HFFc6 (cell line): ENCODE measurements at places on chromosomes 2 and 18.
A peak's percentile ranks its signal among the peaks of the same experiment; 100 is the strongest.

DNA sequence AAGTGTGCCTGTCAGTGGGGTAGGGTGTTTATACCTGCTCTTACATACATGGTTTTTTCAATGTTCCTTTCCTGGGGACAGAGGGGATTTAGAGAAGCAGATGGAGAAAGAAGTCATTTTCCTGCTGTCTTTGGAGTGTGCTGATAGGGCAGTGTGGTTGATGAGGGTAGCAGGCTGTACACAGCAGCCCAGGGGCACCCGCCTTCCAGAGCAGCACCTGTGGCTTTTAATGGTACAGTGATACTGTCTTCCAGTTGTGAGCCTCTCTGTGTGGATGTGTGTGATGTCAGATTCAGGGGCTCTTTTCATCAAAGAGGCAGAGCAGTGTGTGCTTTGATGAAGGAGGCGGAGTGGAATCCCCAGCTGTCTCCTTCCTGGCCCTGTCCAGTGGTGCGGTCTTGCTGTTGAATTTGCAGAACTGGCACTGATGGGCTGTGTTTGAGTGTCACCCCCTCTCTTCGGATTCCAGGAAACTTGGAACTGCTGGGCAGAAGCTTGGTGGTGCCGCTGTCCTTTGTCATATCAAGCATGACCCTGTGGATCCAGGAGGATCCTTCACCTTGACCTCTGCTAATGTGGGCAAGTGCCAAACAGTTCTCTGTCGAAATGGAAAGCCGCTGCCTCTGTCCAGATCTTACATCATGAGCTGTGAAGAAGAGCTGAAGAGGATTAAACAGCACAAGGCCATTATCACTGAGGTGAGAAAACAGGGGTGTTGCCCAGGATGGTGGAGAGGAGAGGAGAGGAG lies 259.8 kb downstream of the PHLPP1 start:
- DNase-seq = no peak

- DNase-seq = no peak
Measured at GRCh38 chr2:150653351-150653750, 165.9 kb upstream of the RND3 start.

DNA sequence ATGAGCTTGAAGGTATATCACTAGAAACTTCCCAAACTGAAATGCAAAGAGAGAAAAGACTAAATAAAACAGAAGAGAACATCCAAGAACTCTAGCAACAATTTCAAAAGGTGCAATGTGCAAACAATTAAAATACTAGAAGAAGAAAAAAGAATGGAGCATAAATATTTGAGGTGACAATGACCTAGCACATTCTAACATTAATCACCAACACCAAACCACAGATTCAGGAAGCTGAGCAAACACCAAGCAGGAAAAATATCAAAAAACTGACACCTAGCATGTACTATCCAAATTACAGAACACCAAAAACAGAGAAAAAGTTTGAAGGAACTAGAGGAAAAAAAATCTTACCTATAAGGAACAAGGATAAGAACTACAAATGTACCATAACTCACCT lies 460.8 kb downstream of the IRS1 start:
- DNase-seq = no peak

DNA sequence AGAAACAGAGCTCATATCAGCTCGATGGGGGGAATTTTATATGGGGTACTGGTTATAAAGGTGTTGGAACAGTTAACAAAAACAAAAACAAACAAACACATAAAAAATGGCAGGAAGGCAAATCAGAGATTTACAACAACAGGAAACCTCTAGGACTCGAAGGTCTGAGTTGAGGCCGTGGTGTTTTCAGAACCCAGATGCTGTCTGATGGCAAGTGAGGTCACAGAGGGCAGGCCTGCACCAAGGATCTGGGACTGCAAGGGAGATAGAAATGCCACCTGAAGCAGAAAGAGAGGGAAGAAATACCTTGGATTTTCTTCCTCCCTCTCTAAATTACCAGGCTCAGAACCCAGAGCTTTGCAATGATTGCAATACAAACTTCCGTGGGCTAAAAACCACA lies 429.5 kb downstream of the ZNF521 start:
- no peak for DNase-seq

GRCh38 chr2:159855143-159855542 lies 57.1 kb upstream of the CD302 start:
- DNase-seq = no peak

DNA sequence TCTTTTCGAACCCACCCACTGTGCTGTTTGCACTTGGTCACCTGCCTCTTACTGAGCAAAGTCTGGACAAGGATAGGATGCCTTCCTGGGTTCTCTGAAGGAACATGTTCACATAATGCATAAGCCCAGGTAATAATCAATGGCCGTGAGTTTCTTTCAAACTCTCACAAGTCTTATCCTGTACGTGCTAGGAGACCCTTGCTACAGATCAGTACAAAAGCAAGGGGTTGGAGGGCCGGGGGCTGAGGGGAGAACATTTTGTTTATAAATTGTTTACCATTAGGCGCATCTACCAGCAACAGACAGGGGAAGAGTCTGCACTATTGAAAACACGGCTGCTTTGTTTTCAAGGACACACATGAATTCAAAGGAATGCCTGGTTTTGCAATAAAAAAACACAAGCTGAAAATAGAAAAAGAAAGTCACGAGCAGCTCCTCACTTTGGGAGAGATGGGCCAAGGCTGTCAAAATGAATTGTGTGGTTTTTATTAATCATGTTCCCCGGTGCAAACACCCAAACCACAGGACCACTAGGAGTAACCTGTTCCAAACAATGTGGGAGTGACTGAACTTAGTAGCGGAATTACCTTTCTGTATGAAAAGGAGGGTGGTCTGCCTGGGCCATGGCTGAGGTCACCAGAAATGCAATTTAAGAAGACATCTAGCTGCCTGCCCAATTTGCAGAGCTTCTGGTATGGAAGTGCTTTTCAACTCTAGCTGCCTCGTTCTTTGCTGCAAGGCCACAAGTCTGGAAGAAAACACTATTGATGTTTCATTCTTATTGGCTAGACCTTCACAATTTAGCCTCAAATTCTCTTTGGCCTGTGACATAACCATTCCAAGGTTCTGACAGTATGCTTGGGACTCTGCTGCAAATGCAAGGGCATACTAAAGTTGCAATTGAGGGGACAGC lies 73.5 kb downstream of the CCBE1 start:
- peak; percentile 50 for DNase-seq

DNA sequence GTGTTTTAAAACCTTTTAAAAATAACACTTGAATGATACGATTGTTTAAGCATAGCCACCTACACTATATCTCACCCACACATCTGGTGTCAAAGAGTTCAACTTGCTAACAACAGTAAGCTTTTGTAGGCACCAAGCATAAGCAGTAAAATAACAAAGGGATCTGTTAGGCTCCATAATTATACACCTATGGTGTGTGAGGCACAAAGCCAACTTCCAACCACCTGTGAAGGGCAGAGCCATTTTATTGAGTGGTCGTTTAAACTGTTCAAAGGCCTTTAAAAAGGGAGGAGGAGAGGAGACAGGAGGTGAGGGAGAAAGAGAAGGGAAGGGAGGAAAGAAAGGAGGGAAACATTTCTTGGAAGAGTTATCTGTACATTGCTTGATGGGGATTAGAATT lies 27.9 kb downstream of the NEMP2 start:
- DNase-seq = no peak

DNA sequence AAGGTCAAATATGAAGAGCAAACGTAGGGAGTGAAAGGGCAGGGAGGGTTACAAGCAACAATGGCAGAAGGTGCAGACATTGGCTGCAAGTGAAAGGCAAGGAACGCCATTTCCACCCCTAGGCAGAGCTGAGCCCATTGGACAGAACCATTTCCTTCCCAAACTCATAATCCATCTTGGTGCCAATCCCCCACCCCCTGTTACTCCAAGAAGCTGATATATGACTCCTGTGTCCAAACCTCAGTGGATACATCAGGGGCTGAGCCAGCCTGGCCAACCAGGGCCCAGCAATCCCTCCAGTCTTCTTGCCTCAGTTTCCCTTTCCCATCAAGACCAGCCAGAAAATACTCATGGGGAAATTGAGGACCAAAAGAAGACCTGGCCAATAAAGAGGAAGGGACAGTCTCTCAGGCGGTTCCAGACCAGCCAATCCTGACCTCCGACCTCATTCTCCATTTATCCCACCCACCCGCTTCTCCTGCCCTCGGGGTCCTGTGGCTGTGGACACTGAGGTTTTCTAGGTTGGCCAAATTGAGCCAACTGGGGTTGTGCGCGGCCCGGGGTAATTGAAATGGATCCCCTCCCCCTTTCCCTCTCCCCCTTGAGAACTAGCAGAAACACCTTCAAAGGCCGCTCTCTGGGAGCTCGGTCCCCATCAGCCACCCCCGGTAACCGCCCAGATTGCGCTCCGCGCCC lies 24.8 kb downstream of the TNS1 start:
- no peak for DNase-seq

GRCh38 chr2:98560256-98560771 lies 48.0 kb downstream of the COA5 start:
- peak; percentile 86 for DNase-seq

DNA sequence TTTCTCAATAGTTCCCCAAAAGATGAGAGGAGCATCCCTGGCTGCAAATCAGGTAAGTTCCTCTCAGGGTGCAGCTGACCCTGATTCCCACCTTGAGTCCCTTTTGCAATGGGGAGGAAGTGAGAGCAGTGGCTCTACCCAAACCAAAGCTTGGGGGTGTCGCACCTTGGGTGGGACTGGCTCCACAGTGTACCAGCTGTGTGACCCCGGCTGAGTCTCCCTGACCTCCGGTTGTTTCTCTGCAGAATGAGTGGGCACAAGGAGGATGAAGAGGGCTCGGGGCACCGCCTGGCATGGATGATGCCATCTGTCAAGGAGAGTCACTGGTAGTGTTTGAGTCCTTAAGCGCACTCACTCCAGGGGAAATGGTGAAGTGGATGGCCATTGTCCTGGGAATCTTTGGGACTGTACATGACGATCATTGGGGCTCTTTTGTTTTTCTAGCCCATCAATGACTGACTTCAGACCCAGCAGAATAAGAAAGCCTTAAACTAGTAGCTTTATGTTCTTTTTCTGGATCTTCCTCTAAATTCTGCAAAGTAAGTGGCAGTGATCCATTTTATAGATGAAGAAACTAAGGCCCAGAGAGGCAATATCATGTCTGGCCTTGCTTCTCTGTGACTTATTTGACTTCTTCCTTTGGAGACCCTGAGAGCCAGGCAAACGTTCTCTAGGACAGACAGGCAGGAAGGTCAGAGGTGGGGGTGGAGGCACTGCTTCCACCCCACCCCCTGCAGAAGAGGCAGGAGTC lies 106.3 kb upstream of the ST3GAL5 start:
- no peak for DNase-seq

DNA sequence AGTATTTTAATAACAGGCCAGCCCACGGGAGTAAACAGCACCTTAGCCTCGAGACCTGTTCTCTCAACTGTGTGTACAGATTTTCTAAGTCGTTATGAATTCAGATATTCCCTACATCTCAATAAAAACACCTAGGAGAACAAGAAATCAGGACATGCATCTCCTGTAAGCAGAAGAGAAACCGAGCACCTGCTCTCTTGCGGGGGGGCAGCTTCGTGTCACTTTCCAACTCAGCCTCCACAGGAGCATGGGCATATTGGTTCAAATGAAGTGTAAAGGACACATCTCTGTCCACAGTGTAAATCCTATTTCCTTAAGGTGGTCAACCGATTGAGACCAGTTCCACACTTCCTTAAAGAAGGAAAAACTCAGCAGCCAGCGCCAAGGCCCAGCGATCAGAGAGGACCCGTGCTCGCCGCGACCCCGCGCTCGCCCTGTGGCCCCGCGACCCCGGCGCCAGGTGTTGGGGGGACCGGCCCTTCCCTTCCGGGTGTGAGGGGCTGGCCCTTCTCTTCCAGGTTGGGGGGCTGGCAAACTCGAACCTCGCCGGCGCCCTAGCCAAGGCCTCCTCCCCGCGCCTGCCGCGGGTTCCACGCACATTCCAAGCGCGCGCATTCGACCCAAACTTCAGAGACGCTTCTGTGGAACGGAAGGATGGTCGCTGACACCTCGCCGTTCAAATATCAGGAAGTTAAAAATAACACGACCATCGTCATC lies 652 bp downstream of the SH3YL1 start:
- no peak for DNase-seq

- DNase-seq = no peak
Measured at GRCh38 chr2:220152281-220152935, 525.0 kb downstream of the SLC4A3 start.

- DNase-seq = peak; percentile 64
Measured at GRCh38 chr2:217331523-217332416, 471.9 kb upstream of the TNP1 start.

DNA sequence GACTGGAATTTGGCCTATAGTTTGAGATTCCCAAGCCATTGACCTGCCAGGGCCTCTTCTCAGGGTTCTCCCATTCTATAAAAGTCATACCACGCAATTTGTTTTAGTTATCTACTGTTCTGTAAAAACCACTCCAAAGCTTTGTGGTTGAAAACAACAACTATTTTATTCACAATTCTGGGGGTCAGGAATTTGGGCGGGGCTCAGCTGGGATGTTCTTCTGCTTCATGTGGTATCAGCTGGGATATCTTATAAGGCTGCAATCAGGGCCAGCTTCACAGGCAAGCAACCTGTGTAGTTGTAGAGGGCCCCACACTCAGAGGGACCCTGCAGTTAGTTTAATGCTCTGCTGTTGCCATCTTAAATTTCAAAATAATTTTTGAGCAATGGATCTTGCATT lies 16.4 kb upstream of the NOTO start:
- DNase-seq = no peak

GRCh38 chr2:160061944-160062291 lies 497 bp downstream of the PLA2R1 start:
- DNase-seq = no peak

GRCh38 chr2:65299246-65299645 lies 71.6 kb downstream of the ACTR2 start:
- DNase-seq = peak; percentile 33

- DNase-seq = peak; percentile 24
Measured at GRCh38 chr2:156892467-156893281, 364.8 kb upstream of the GALNT5 start.

DNA sequence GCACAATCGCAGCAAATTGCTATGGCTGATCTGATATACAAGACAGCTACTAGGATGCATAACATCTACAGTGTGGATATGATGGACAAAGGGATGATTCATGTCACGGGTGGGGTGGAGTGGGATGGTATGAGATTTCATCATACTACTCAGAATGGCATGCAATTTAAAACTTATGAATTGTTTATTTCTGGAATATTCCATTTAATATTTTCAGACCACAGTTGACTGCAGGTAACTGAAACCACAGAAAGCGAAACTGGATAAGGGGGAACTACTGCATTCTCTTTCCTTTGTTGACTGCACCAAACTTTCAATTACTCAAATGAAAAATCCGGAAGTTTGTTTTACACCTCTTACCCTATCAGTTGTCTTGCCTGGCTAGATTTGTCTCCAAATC lies 94.4 kb upstream of the NEUROD1 start:
- DNase-seq = no peak

- no peak for DNase-seq
Measured at GRCh38 chr2:22628221-22628620, 756.8 kb upstream of the KLHL29 start.
